Fibroblast of pulmonary artery (primary cell): ENCODE measurements at places on chromosomes 5 and 9.

GRCh38 chr9:36191686-36192085 is 965 bp downstream of the CLTA start:
- DNase-seq: no peak

DNA sequence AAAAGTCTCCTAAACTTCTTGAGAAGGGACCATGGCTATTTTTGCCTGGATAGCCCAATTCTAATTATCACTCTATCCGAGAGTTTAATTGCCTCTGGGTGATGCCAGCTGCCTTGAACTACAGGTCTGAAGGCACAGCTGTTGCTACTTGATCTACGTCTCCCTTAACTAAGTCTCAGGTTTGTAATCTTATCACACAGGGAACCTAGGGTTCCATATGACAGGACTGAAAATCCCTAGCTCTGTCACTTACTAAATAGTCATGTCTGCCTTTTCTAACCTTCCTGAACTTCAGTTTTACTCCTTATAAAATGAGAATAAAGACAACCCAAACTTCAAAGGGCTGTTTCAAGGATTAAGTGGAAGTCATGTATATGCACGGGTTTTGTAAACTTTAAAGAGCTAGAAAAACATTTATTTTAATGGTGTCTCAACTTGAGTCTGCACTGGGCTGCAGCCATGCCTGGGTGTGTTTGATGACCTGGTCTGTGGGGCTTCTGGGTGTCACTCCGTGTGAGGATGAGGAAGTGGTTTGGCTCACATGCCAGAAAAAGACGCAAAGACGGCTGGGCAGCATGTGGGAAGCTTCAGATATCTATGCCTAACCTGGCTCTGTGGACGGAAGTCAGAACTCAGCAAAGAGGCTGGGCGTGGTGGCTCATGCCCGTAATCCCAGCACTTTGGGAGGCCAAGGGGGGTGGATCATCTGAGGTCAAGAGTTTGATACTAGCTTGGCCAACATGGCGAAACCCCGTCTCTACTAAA is 129.3 kb upstream of the SLC44A1 start:
- DNase-seq: peak; percentile 57

GRCh38 chr9:109238125-109238524 is 71.1 kb upstream of the FRRS1L start:
- DNase-seq: no peak

DNA sequence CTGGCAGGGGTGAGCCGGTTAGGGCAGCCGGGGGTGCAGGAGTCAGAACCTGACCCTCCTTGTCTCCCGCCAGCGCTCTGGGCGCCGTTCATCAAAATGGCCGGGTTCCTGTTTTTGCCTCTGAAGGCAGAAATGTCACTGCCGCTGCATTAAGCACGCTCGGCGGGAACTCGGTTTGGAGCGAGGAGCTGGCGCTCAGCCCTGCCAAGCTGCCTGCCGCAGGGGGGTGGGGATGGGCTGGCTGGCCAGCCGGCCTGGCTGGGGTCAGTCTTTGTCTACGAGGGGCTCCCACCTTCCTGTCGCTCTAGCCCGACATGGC is 63.7 kb downstream of the CXXC5 start:
- DNase-seq: no peak

- DNase-seq: no peak
Measured at GRCh38 chr9:14956208-14956607, 46.0 kb upstream of the FREM1 start.

DNA sequence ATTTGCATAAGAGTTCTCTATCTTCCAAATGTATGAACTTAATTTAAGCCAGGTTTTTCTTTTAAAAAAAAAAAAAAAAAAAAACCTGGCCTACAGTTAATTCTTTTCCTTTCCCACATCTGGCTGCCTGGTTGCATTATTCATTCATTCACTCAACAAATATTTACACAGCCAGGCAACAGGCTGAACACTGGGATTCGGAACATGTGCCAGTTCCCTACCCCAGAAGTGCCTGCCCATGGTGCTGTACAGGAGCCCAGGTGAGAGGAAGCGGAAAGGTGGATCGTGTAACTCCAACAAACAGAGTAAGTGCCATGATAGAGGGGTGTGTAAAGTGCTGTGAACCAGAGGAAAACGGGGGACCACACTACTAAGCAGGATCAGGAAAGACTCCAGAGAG is 93.6 kb downstream of the CDK5RAP2 start:
- no peak for DNase-seq

GRCh38 chr9:118478752-118479151 is 774.5 kb downstream of the TLR4 start:
- no peak for DNase-seq

- DNase-seq: no peak
Measured at GRCh38 chr5:173869316-173869715, 18.8 kb upstream of the CPEB4 start.

GRCh38 chr5:76956033-76956432 is 3.2 kb downstream of the CRHBP start:
- no peak for DNase-seq

DNA sequence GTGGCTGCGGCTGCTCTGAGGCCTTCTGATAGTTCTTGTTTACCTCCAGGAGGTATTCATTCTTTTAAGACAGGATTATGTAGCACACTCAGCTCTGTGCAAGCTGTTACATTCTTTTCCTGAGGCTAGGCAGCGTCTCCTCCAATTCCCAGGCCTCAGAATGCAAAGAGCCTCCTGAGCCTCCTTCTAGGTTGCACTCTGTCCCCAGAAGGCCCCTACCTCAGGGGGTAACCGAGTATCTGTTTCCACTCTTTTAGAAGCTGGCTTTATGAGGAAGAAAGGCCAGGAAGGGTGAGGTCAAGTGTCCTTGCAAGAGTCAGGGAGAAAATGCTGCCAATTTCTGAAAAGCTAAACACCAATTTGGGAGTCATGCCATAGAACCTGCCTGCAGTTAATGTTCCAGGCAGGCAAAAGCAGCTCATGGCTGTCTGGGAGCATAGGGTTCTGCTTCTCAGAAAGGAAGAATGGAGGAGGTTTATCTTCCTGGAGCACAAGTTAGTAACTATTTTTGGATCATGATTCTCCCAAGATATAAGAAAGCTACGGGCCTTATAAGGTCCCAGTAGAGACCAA is 178.9 kb downstream of the SEMA6A start:
- DNase-seq: peak; percentile 3

DNA sequence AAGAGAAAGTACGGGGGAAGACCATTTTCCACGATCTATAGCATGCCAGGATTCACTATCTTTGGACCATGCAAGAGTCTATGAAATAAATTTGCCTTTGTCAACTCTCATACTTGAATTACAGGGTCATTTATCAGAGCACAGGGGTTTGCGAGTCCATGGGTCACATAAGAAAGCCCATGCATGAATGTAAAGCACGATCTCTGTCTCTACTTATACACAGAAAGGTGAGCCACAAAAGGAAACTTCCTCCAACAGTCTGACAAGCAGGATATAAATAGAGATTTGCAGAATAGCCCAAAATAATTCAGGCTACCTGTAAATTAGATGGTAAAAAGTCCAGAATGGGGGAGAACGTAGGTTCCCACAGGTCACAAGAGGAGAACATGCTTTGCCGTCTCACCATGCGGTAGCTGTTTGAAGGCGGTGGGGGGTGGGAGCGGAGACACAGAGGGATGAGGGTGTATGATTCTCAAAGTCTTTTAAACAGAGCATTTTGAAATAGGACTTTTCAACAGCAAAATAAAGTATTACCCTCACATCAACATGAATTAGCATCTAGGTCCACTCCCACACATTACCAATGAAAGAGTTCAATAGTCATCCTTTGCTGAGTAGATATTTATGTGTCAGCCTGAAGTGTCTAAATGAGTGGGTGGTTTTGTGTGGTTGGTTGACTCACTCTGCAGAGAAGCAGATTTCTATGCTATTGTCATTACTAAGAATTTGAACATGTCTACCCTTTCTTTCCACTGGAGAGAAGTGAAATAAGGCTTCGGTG is 279.7 kb downstream of the EBF1 start:
- DNase-seq: peak; percentile 16
